ENCODE measurements at places on chromosomes 1 and 21.

GRCh38 chr1:93346421-93346993, 800 bp downstream of the DR1 start:
- DNase-seq, result peak; percentile 5

- no peak for DNase-seq
Observed at GRCh38 chr1:116906812-116907211, 2.9 kb upstream of the PTGFRN start.

- DNase-seq, result no peak
Observed at GRCh38 chr1:230916587-230917283, 48.4 kb upstream of the C1orf198 start.

DNA sequence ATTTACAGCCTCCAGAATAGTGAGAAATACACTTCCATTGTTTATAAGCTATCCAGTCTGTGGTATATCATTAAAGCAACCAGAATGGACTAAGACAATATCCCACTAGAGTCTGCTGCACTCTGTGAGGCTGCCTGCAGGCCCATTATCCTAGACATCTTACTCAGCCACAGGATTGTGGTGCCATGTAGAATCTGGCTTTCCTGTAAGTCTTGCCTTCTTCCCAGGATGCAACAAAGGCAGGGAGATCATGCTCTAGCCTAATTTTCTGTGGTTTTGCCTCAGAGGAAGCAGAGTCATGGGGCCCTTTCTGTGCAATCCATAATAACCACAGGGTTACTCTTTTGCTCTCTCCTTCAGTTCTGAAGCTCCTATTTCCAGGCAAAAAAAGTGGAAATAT, 299.1 kb upstream of the DEPDC1 start:
- no peak for DNase-seq

DNA sequence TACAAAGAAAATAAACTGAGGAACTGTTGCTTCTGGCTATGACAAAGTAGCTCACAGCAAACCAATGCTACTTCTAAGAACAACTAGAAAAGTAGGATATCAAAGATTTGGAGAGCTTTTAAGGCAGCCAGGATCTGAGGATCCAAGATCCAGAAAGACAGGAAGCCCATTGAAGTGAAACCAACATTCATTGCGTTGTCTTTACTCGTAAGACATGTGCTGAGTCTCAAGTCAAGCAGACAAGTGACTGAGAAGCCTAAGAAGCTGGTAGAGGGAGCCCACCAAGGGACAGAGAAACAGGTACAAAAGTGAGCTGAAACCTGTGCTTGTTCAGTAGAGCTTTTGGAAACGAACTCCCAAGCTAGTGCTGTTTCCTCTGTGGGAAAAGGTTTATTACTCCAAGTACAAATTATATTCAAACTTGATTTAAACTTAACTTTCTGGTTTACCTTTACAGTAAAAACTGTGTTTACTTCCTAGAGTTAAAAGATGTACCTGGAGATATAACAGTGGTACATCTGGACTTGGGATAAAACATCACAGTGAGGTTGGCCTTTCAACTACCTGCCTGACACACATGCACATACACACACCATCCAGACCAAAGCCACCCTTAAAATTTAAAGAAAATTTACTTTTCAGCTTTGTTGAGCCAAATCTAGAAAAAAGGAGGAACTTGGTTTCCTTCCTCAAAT, 41.2 kb downstream of the NME7 start:
- no peak for DNase-seq

DNA sequence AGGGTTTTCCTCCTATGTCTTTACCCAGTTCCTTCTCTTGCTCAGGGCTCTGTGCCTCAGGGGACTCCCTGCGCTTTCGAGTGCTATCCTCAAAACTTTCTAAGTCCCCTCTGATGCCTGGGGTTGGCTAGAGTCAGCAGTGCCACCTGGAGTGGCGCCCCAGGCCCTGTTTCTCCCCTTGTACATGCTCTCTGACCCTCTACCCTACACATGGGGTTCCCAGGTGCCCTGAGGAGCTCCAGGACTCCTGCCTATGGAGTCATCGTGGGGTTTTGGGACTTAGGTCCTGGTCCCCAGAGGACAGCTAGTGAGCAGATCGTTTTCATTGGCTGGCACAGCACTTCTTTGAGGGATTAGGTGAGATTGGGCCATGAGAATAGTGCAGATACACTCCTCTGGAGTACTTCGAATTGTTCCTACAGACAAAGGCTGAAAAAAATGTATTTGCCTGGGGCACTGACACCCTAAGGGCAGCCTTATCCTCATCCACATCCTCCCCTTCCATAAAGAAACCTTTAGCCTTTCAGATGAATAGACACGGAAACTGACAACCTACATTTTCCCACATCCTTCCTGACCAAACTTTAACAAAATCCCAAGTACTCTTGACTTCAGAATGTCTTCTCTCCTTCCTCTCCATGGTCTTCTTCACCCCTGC, 41.5 kb downstream of the LGR6 start:
- DNase-seq, result no peak

GRCh38 chr1:75999034-75999433, 66.8 kb upstream of the ASB17 start:
- no peak for DNase-seq

DNA sequence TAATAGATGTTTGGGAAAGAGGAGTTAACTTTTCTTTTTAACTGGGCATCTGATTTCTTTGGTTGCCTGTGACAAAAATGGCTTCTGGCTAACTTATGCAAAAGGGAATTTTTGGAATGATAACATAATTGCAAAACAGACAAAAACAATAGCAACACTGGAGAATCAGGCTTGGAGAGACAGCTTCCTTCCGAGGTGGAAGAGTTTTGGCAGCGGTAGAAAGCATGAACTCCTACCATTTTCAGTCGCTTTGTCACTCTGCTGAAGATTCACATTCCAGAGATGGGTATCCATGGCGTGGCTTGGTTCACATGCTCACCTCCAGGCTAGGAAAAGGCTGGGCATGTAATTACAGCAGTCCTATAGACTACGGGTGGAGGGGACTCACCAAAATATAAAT, 17.2 kb upstream of the FGGY start:
- no peak for DNase-seq

DNA sequence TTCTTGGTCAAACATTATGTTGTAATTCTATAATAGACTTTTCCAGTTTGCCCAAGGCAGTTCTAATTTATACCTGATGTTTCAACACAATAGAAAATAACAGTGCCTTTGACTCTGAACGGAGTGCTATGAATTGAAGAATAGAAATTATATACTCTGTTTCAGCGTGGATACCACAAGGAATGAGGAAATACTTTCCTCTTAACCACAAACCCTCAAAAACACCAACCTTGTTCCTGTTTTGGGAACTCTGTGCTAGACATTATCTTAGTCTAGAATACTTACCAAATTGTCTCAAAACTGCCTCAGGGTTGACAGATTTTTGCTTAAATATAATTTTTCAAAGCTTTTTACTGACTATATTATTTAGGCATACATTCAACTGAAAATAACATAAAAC, 1629.3 kb downstream of the MRPL39 start:
- no peak for DNase-seq

- no peak for DNase-seq
Observed at GRCh38 chr21:43331962-43332828, 94.7 kb downstream of the SIK1 start.

DNA sequence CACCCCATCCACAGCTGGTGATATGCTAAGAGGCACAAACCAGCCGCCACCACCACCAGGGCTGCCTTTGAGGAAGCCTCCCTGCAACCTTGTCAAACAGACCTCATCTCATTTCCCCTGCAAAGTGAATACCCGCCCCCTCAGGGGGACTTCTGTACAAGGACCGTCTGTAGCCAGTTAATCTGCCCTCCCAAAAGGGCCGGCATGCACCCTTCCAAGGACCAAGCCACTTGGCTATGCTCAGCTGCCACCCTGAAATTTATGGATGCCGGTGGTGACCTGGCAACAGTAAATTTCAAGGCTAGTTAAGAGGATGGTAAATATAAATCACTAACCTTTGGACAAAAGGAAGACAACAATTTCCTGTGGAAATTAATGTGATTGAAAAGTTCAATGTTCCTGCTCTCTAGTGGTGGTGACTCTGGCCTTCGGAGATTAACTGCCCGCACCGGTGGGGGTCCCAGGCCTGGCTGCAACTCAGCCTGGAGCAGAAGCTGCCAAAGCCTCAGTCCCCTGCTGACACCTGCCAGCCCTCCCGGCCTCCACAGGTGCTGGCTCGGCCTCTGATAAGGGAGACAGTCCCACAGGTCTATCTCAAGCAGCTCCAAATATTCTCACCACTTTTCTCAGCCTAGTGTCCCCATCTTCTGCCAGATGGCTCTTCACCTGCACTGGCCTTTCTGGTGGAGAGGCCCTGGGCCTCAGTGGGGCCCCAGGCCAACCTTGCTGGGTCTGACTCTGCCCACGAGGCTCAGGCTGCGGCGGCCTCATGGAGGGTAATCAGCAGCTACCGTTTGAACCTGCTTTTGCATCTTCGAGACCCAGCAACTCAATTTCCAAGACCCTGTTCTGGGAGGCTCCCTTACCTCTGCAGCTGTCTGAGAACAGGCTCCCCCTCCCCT, 12.2 kb downstream of the TMEM53 start:
- DNase-seq, result no peak

GRCh38 chr1:34278211-34278610, 101.5 kb downstream of the C1orf94 start:
- DNase-seq, result no peak

DNA sequence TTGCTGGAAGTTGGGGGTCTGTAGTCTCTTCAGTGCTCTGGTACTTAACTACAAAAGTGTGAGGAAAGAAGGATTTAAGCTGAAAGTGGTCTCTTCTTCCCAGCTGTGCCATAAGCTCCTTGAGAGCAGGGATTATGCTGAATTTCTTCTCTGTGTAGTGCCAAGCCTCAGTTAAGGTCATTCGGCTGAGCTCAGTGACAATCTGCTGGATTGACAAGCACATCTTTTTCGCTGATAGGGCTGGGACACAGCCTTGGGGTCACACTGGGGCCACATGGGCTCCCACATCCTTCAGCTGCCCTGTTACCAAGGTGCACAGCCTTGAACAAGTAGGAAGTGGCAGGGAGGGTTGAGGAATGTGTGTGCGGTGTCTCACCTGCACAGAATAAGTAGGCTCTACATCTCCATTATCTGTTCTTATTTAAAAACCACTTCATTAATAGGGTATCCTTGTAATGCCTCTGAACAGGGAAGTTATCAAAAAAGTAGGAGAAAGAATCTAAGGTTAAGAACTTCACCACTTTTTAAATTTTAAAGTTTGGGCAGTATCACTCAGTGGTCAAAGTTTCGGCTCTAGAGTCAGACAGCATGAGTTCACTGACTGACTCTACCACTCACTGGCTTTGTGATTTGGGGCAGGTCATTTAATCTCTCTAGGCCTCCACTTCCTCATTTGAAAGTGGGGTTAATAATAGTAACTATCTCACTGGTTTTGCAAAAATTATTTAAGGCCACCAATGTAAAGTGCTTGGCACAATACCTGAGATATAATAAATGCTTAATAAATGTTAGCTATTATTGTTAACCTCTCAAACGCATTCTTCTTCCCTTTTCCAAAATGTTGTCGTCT, 10.3 kb downstream of the ZBTB40 start:
- no peak for DNase-seq

DNA sequence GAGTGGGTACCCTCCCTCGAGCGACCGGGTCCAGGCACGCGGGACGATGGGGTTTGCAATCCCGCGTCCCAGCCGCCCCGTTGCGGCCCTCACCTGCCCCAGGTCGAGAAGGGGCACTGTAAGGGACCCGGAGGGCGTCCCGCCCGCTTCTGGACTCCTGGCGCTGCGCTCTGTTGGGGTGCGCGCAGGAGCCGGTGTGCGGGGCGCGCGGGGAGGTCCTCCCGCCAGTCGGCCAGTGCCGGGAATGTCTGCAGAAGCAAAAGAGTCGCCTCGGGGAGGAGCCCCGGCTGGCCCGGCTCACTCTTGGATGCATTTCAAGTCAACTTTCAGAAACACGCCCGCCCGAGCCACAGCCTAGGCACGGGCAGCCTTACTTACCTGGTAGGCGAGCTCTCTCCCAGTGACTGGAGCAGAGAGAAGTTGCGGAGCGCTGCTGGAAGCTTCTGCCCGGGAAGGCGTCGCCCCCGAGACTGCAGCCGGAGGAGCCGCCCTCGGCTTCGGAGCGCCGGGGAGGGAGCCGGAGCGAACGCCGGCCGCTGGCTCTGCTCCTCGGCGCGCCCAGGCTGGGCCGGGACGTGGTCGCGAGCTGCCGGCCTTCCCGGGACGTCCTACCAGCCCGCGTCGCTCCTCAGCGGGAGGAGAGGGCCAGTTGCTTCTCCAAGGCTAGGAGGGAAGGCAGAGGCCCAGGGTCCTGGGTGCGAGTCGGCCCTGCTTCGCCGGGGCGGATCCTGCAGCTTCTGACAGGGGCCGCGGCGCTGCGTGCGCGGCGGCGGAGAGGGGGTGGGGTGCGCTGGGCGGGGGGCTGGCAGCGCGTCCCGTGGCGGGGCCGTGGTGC, at the start of gene LMX1A:
TSS of gene LMX1A (minus strand) at position 739 of the 835 bp plus-strand sequence. CDS start 1,156 bp downstream, outside the sequence.
- no peak for DNase-seq

- no peak for DNase-seq
Observed at GRCh38 chr1:182575540-182576149, 13.4 kb downstream of the RNASEL start.

DNA sequence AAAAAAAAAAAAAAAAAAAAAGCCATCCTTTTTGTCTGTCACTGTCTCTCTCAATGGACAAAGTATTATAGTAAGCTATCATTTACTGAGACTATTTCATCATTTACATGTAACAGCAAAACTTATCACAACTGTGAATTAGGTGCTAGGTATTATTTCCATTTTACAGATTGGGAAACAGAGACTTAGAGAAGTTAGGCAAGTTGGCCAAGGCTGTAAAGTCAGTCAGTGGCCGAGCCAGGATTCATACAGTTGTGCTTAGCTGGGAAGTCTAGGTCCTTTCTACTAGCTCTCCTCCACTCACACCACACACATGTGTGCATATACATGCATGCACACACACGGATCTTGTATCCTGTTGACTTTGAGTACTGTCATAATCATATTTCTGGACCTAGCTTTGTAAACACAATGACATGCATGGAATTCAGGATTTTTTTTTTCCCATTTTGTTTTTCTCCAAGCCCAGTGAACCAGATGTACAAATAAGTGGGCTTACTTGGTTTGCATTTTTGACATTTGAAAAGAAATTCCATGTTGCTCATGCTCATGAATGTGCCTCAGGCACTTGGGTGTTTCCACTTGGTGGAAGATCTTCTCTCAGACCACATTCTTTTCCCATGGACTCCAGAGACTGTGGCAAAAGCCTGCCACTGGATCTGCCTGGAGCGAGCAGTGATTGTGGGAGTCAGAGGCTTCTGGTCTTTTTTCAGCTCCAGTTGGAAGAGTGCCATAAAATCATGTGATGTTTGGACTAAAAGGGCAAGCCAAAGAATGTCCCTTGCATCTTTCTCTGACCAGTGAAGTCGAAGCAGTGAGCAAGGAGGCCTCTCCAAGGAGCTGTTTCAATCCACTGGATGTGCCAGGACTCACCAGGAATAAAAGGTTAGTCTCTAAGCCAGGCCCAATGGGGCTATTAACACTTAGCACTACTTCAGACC, 61.7 kb upstream of the DNAJC6 start:
- no peak for DNase-seq

DNA sequence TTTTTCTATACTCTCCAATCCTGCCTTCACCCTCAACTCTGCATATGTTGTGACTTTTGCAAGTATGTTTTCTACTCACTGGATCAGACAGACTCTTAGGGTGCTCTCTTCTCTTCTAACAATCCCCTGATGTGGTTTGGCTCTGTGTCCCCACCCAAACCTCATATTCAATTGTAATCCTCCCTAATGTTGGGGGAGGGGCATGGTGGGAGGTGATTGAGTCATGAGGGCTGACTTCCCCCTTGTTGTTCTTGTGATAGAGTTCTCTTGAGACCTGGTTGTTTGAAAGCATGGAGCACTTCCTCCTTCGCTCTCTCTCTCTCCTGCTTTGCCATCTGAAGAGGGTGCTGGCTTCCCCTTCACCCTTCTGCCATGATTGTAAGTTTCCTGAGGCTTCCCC, 148.9 kb upstream of the IGSF21 start:
- DNase-seq, result no peak

GRCh38 chr1:201538612-201539551, at the start of gene NAV1:
Gene NAV1, plus strand, starts transcription at chr1:201539127. Its CDS starts 83,758 bp downstream, at chr1:201622885.
- no peak for DNase-seq

Measured in activated CD4-positive, CD25-positive, alpha-beta regulatory T cell (primary cell).